ENCODE measurements at places on chromosomes 3 and 15.

DNA sequence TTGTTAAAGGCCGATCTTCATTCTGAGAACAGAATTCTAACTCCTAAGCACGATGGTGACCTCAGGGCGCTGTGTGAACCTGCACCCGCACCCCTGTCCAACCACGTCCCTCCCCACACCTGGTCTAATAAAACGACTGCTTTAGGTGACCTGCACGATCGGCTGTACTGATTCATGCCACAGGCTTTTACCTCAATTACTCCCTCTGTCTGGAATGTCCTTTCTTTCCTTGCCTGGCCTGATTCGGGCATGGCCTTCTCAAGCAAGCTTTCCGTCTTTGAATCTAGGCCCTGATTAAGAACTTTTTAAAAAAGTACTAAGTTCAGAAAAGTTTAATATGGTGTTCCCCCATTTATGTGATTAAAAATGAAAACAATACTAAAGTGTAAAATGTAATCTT is 842 bp upstream of the U2SURP start:
- DNase-seq, result peak; percentile 27

DNA sequence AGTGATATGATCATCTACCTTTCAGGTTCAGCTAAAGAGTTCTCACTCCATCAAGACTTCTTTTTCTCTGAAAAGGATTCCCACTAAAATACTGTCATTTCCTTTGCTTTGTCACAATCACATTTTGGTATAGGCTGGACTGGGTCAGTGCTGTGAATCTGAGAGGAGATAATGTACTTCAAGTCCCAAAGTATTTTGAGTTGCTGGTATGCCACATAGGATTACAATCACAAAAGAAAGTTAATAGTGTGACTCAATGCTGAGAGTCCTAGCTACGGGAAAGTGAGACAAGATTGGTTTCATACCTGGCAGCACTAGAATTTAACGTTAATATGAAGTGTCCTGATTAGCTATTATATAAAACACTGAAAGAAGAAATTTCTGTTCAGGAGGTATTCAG is 1073.5 kb downstream of the FHIT start:
- DNase-seq, result no peak

DNA sequence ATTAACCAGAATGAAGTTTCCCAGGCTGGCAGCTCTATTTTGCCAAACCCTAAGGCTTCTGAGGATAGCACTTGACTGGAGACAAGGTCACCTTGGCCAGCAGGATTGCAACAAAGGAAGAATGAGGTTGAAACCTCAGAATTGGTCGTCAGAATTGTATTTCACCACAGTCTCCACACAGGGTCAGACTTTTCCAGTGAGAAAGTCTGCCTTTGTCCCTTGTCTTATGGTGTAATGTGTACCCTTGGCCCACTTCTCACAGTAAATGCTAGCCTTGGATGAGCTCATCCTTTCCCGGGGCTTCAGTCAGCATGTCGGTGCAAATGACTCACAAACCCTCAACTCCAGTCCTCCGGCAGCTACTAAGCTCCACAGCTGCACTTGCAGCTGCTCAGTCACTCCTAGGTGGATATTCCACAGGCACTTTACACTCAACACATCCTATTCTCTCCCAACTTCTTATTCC is 19.7 kb downstream of the SSR3 start:
- DNase-seq, result peak; percentile 100

DNA sequence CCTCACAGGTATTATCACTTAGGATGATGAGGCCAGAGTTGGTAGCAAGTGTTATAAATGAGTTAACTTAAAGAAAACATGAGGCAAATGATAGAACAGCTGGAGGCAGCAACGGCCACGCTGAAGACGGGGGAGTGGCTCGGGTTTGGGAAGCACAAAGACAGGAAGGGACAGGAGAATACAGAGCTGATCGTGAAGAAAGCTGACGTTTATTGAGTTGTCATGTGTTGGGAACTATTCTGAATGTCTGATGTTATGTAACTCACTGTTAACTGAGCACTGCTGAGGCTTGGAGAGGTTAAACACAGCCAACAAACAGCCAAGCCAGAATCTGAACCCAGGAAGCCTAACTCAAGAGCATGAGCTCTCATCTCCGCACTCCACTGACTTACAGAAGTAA is 42.3 kb downstream of the FGD5 start:
- no peak for DNase-seq

GRCh38 chr3:164360738-164361406 is 717.4 kb downstream of the SI start:
- DNase-seq, result no peak

DNA sequence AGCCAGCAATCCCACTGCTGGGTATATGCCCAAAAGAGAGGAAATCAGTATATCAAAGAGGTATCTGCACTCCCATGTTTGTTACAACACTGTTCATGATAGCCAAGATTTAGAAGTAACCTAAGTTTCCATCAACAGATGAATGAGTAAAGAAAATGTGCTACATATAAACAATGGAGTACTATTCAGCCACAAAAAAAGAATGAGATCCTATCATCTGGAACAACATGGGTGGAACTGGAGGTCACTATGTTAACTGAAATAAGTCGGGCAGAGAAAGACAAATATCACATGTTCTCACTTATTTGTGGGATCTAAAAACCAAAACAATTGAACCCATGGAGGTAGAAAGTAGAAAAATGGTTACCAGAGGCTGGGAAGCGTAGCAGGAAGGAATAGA is 108.2 kb downstream of the TBC1D5 start:
- no peak for DNase-seq

- DNase-seq, result no peak
These were observed 212.3 kb upstream of the LRRFIP2 start for GRCh38 chr3:37386627-37387230.

GRCh38 chr3:13693441-13693840 is 144.5 kb downstream of the FBLN2 start:
- DNase-seq, result no peak

- no peak for DNase-seq
These were observed 12.8 kb downstream of the KBTBD13 start for GRCh38 chr15:65089206-65089824.

DNA sequence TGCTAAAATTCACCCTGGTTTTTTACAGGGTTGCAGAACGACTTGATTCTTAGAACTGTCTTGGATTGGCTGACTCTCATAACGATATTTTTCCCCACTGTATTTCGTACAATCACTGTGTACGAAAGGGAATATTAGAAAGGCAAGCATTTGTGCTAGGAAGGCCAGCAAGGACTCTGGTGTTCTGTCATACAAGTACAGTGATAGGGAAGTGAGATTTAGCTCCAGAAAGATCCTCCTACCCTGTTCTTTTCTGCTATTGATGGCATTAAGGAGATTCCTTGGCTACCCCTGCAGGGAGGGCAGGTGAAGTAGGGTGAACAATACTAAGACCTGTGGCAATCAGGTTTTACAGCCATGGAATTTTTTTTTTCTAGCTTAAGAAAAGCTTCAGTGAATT is 53.8 kb upstream of the SCAANT1 start:
- DNase-seq, result no peak

GRCh38 chr3:186386883-186387560 is 25.0 kb upstream of the DGKG start:
- DNase-seq, result no peak

DNA sequence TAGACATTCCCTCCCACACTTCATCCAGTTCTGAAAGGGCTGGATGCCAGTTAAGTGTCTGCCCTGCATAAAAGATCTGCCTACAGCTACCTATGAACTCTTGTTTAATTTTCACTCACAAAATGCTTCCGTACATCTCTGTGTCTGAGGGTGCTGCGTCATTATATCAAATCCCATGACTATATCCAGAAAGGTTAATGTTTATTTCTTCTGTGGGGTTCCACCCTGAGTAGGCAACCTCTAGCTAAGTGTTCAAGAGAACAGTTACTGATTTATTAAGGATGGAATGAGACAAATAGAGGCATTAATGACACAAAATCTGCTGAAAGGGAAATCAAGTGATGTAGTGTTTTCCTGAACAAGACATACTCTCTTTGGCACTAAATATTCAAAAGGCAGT is 220.2 kb downstream of the MTHFS start:
- DNase-seq, result no peak

Data from astrocyte of the cerebellum (primary cell).